ENCODE measurements at places on chromosomes 4 and X.

DNA sequence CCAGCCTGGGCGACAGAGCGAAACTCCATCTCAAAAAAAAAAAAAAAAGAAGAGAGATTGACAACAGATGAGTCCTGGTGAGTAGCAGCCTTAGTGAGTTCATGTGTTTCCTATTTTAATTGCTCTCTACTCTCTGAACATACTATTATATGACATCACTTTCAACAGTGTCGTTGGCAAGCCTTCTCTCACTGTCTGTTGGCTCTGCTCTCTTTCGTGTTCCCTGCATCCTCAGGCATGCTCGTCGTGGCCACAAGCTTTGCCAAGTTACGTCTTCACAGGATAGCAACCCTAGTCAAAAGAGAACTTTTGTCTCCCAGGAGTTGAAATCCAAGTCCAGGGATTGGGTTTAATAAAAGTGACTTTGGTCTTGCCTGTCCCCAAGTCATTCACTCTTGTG lies 117.1 kb upstream of the EGFL6 start:
- H3K27me3 ChIP-seq: peaks cover 17% of the 10 kb centered on the region
- H3K4me1 ChIP-seq: peaks cover 5% of the 10 kb centered on the region
- no peaks in the 10 kb centered on the region for H3K36me3 ChIP-seq
- no peak overlapping the region for H3K27ac ChIP-seq
- no peak for DNase-seq

GRCh38 chr4:154709550-154709949 lies 34.2 kb upstream of the LRAT start:
- H3K27me3 ChIP-seq: peaks cover 5% of the 10 kb centered on the region
- H3K36me3 ChIP-seq: no peaks in the 10 kb centered on the region
- no peaks in the 10 kb centered on the region for H3K4me1 ChIP-seq
- H3K27ac ChIP-seq: no peak overlapping the region

- no peak overlapping the region for H3K4me3 ChIP-seq
- no peaks in the 10 kb centered on the region for H3K36me3 ChIP-seq
- no peaks in the 10 kb centered on the region for H3K4me1 ChIP-seq
These were observed 308.7 kb downstream of the GBA3 start for GRCh38 chr4:23001478-23001877.

DNA sequence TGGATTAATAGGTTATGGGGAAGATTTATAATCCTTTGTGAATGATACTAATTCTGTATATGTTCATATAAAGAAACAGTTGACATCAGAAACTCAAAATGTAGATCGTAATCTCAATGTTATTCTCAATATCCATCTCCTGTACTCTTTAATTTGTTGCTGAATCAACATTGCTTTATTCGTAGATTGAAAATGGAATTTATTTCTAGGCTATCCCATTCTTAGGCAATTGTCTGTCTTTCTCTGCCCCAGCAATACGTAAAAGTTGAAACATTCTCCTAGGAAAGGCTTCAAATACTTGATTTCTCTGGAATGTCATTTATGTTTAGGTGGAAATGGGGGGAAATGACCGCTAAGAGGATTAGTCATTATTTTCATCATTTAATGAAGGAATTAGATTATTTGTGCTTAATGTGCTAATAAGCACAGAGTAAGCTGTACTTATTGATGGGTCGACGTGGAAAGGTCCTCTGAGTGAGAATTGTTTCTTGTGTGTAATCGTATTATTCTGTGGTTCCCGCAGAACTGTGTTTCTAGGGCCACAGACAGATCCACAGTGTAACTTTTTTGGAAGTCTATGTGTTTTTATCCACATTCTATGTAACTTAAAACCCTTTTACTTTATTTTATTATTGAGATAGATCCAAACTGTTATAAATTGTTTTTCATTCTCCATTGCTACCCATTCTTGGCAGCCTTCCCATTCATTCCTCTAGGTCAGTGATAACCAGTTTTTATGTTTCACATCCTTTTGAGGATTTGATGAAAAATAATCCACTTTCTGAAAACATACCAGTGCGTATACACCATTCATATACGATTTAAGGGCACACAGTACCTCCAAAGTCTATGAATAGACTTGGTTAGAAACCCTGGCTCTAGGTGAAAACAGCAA lies 262.9 kb downstream of the ARHGAP10 start:
- H3K4me1 ChIP-seq: no peaks in the 10 kb centered on the region

DNA sequence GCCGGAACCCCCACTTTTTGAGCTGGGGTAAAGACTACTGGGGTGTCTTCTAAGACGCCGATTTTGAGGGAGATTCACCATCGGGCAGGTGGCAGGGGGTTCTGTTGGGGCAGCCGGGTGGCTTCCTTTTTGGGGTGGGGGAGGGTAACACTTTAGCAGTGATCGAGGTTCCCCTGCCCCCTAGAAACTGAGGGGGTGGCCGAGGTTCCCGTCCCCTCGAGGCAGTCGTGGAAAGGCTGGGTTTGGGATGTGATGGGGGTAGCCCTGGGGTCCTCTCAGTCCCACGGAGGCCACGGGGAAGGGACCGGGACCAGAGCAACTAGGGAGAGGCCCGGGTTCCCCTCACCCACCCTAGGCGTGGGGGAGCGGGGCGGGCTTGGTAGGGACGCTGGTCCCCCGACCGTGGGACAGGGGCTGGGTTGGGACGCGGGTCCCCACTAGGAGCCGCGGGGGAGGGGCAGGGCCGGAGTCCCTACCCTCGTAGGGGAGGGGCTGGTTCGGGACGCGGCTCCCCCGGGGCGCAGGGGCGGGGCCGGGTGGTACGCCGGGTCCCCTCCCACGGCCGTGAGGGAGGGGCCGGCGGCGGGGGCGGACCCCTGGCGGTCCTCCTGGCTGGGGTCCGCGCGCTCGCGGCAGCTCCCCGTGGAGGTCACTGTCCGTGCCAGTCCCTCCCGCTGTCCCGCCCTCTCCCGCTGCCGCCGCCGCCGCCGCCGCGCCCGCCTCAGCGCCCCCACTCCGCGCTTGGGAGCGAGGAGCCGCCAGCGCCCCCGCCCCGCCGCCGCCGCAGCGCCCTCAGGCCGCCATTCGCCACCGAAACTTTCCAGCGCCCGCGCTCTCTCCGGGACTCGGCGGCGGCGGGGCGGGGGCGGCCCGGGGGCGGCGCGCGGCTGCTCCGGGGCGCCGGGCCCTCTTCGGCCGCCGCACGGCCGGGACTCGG lies at the start of gene TBL1X:
Gene TBL1X, plus strand, starts transcription at position 624 of the 937 bp plus-strand sequence. CDS start 188,529 bp downstream, outside the sequence.
- H3K4me1 ChIP-seq: peaks cover 22% of the 10 kb centered on the region
- peaks cover 8% of the 10 kb centered on the region for H3K36me3 ChIP-seq
- H3K27ac ChIP-seq: peak within 1 kb of the TSS; percentile 81
- H3K27me3 ChIP-seq: peaks cover 19% of the 10 kb centered on the region

- H3K27ac ChIP-seq: no peak overlapping the region
- no peak for DNase-seq
These were observed 27.6 kb upstream of the INTU start for GRCh38 chr4:127604949-127605709.

DNA sequence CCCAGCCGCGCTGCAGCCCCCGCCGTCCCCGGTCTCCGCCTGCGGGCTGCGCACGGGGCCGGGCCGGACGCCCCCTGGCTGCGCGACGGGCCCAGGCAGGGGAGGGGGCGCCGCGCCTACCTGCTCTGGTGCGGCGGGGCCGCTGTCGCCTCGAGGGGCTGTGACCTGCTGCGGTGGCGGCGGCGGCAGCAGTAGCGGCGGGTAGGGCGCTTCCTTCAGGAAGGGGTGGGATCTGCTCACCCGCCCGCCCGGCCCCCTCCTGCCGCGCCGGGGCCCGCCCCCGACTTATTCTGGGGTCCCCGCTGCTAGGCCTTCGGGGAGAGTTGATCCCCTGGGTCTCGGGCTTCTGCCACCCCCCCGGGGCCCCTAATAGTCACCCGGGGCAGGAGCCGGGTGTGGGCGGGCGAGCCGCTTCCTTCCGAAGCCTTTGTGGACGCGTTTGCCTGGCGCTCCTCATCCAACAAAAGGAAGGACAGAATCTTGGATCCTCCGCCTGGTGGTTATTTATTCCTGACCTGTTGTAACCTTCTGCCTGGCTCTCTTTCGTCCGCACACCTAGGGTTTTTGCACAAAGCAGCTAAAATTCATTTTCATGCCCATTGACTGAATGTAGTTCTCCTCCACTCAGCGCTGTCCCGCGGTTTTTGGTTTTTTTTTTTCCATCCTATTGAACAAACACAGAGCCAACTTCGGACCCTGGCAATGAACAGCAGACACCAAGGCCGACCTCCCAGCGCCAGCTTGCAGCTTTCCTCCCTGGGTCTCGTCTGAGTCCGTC lies at the start of gene TMEM150C:
Gene TMEM150C, minus strand, starts transcription at position 203 of the 778 bp plus-strand sequence. CDS start 57,331 bp downstream, outside the sequence.
- H3K4me1 ChIP-seq: peaks cover 13% of the 10 kb centered on the region
- peaks cover 59% of the 10 kb centered on the region for H3K27me3 ChIP-seq
- H3K4me3 ChIP-seq: peak within 1 kb of the TSS; percentile 83
- no peak for DNase-seq
- H3K27ac ChIP-seq: peak within 1 kb of the TSS; percentile 76
- no peaks in the 10 kb centered on the region for H3K36me3 ChIP-seq

DNA sequence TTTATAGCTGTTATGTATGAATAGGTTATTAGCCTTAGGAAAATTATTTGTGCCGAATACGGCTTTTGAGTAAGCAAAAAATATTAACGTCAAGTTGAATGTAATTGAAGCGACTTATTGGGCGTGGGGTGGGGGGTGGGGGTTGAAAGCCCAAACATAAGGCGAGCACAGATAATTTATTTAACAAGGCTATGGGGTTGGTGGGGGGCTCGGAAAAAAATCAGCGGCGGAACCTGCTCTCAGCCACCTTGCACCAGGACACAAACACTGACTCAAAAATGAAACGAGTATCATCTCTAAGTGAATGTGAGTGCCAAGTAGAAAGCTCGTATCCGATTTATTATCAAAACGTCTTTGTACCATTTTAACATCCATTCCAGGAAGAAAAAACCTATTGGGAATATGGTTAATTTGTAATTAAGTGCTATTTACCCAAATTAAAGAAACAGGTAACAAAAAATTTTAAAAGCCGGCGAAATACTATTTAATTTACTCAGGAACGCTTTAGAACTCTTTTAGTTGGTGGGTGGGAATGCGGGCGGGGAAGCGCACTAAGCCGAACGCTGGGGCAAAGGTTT lies 902 bp upstream of the LARP1B start:
- peak overlapping the region; percentile 98 for H3K27ac ChIP-seq
- peaks cover 4% of the 10 kb centered on the region for H3K27me3 ChIP-seq
- peaks cover 8% of the 10 kb centered on the region for H3K4me1 ChIP-seq
- no peaks in the 10 kb centered on the region for H3K36me3 ChIP-seq

DNA sequence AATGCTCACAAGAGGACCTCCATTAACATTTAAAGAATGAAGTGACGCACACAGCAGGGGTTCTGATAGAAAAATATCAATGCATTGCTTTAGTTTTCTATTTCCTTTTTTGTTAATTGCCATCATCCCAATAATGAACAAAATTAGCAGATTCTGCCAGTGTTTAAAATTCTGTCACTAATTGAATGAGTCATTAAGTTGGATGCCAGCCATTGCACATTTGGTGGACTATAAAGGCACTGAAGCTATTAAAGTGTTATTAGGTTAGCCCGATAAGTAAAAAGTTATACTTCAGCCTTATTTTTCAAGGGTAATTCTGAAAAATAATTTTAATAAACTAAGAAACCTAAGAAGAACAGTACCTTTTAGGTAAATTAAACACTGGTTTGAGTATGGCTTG lies 53.1 kb downstream of the MAP3K15 start:
- no peaks in the 10 kb centered on the region for H3K27me3 ChIP-seq
- H3K4me1 ChIP-seq: peaks cover 2% of the 10 kb centered on the region
- no peak overlapping the region for H3K4me3 ChIP-seq
- no peak for DNase-seq

- no peaks in the 10 kb centered on the region for H3K36me3 ChIP-seq
- no peak overlapping the region for H3K4me3 ChIP-seq
These were observed 127.9 kb upstream of the AMOT start for GRCh38 chrX:112968351-112969133.

GRCh38 chrX:44747969-44748368 lies 95.9 kb upstream of the DUSP21 start:
- no peaks in the 10 kb centered on the region for H3K27me3 ChIP-seq
- DNase-seq: no peak
- H3K4me1 ChIP-seq: no peaks in the 10 kb centered on the region
- no peaks in the 10 kb centered on the region for H3K36me3 ChIP-seq
- no peak overlapping the region for H3K27ac ChIP-seq

DNA sequence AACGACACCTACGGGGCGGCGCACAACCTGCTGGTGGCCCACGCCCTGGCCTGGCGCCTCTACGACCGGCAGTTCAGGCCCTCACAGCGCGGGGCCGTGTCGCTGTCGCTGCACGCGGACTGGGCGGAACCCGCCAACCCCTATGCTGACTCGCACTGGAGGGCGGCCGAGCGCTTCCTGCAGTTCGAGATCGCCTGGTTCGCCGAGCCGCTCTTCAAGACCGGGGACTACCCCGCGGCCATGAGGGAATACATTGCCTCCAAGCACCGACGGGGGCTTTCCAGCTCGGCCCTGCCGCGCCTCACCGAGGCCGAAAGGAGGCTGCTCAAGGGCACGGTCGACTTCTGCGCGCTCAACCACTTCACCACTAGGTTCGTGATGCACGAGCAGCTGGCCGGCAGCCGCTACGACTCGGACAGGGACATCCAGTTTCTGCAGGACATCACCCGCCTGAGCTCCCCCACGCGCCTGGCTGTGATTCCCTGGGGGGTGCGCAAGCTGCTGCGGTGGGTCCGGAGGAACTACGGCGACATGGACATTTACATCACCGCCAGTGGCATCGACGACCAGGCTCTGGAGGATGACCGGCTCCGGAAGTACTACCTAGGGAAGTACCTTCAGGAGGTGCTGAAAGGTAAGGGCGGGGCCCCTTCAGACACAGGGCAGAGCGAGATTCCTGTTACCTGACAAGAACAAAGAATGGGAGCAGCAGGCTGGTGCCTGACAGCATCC lies 11.7 kb downstream of the RPL9 start:
- H3K27me3 ChIP-seq: no peaks in the 10 kb centered on the region
- peak overlapping the region; percentile 86 for H3K27ac ChIP-seq
- peak overlapping the region; percentile 71 for H3K4me3 ChIP-seq
- H3K36me3 ChIP-seq: peaks cover 22% of the 10 kb centered on the region
- DNase-seq: peak; percentile 86

GRCh38 chr4:34365946-34366345 lies 1878.4 kb downstream of the ARAP2 start:
- no peaks in the 10 kb centered on the region for H3K4me1 ChIP-seq
- no peak for DNase-seq
- H3K27me3 ChIP-seq: no peaks in the 10 kb centered on the region

GRCh38 chr4:44448521-44449461 lies at the start of gene KCTD8:
Gene KCTD8, minus strand, starts transcription at chr4:44448809.
- no peaks in the 10 kb centered on the region for H3K36me3 ChIP-seq
- DNase-seq: peak; percentile 71
- peaks cover 38% of the 10 kb centered on the region for H3K27me3 ChIP-seq
- peak within 1 kb of the TSS; percentile 78 for H3K4me3 ChIP-seq
- H3K4me1 ChIP-seq: peaks cover 19% of the 10 kb centered on the region

- no peak for DNase-seq
- H3K27me3 ChIP-seq: peaks cover 16% of the 10 kb centered on the region
- peaks cover 24% of the 10 kb centered on the region for H3K4me1 ChIP-seq
- peak overlapping the region; percentile 51 for H3K27ac ChIP-seq
These were observed 22.8 kb downstream of the BCOR start for GRCh38 chrX:40074959-40075332.

DNA sequence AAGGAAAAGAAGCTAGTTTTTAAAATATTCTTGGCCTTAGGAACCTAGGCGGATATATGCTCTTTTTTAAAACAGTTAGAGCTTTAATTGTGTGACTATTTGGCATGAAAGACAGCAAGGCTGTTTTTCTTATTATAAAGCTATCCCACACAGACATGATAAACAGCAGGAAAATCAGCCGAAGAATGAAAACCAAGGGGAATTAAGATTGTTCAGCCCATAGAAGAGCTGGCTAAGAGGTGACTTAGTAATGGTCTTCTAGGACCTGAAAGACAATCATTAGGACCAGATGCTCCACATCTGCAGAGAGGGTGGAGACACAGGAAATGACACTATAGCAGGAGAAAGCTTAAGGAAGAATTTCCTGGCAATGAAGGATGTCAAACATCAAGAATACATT lies 171.4 kb upstream of the NRK start:
- DNase-seq: no peak
- no peaks in the 10 kb centered on the region for H3K27me3 ChIP-seq
- no peaks in the 10 kb centered on the region for H3K4me1 ChIP-seq
- no peaks in the 10 kb centered on the region for H3K36me3 ChIP-seq
- H3K4me3 ChIP-seq: no peak overlapping the region
